ENCODE measurements at places on chromosomes 12 and 14.

DNA sequence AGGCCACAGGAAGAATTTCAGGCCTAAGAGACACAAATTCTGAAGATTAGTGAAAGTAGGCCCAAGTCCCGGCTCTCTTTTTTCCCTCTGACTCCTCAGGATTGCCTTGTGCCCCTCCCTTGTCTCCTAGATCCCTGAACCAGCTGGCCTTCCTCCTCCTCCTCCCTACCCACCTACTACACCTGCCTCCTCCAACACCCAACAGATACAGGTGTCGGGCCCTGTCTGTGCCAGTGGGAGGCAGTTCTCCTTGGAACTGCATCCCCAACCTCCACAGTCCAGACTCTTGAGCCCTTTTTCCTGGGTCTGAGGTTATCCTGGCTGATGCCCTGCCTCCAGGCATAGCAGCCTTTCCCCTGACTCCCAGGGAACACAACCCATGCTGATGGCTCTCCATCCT lies 1.8 kb downstream of the PPP1R1A start:
- no peak for DNase-seq

DNA sequence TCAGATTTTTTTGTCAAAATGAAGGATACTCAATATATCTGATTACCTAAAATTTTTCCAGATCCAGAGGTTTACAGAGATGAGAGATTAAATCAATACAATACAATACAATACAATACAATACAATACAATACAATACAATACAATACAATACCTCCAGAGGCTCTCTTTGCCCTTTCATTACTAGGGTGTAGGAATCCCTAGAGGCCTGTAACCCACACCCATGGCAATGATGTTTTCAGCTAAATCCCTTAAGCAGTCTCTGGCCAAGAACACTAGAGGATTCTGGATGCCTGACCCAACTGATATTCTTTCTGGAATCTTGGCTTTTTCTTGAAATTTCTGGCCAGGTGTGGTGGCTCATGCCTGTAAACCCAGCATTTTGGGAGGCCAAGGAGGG lies 23.7 kb upstream of the AEBP2 start:
- no peak for DNase-seq

DNA sequence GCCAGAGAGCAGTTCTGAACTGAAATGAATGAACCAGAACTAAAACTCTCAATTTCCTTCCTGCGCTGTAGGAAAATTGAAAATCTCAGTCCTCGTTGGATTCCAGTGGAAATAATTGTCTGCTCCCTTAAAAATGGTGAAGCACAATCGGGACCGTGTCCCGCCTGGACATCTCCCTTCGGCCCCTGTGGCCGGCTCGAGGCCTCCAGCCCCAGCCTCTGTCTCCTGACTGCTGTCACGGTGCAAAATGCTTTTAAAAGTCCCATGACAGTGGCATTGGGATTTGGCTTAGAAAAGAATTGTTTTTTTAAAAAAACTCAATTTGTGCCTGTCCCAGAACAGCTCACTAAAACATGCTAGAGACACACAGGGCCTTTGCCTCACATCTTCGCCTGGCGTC lies 142.5 kb downstream of the ZNF664 start:
- DNase-seq: no peak

GRCh38 chr12:27177706-27178105 lies 66.4 kb upstream of the STK38L start:
- no peak for DNase-seq

GRCh38 chr12:88428350-88428749 lies 151.9 kb downstream of the KITLG start:
- DNase-seq: no peak

DNA sequence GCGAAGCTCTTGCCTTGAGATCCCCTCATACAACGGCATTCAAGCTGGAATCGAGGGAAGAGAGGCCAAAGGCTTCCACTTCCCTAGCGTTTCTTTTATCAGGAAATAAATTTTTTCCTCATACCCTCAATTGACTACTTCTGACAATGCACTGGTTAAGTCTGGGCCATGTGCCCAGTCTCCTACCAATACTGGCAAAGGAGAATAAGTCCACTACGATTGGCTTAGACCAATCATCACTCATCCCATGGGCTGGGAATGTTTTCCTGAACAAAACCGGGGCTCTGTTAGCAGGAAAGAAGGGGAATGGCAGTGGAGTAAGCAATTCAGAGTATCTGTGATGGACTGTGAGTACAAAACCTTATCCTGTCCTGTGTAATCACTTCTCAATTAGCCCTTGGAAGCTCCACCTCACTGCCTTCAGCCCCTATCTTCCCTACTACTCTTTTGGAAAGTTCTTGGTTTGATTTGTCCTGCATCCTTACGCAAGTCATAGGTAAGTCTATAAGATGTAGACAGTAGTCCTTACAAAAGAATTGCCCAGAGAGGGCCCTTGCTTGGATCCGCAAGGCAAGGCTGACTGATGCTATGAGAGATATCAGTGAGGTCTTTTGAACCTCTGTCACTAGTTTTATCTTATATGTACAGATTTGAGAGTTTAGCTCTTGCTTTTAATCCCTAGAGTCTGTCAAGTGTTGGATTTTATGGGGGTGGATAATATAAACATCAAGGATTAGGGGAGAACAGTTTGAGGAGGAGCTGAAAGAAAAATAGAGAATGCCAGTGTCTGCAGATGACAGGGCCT lies 36.3 kb upstream of the CDK17 start:
- DNase-seq: no peak

- DNase-seq: no peak
Measured at GRCh38 chr12:31834150-31834549, 105.3 kb upstream of the AMN1 start.

DNA sequence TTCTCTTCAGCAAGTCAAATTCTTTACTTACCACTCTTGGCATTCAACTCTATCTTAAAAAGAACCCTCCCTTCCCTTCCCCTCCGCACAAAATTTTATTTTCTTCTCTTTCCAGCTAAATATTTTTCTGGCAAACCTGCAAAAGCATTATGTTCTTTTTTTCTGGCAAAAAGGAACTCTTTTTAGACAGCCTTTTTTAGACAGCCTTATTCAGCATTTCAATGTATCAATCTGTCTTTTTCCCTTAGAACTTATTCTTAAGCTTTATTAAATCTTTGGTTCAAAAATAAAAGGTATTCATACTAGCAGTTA lies 50.5 kb downstream of the SPTLC2 start:
- no peak for DNase-seq

DNA sequence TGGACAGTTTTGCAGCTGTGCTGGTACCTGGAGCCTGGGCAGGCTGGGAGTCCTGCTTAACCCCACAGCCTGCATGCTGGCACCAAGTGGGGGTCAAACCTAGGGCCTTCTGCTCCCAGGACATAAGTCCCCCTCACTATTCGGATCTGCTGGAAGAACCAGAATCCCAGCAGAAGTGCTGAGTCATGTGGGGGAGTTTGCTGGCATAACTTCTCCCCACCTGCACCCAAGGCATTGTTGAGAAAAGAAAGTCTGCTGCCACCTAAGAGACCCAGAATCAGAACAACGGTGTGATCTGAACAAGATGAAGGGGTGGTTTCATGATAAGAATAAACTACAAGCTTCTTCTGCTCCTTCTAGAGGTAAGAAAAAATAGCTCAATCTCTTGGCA lies 102.7 kb downstream of the RBM19 start:
- DNase-seq: no peak

- DNase-seq: no peak
Measured at GRCh38 chr12:128019996-128020544, 246.9 kb upstream of the TMEM132C start.

DNA sequence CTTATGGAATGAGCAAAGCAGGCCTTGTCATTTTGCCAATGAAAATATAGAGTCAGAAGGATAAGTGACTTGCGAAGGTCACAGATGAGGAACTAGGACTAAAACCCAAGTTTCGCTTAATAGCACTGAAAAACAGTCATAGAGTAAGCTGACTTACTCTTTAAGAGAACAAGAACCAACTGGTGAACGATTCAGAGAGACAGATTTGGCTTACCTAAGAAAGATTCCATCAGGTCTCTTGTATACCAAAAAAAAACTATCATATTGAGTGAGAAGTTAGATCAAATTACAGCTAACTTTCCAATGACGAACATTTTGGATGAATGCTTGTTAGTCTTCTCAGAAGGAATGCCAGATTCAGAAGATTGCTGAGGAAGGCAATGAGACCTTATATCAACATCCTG lies 74.2 kb downstream of the ZFC3H1 start:
- DNase-seq: no peak

- DNase-seq: no peak
Measured at GRCh38 chr14:51614707-51615106, 37.0 kb upstream of the FRMD6 start.

- no peak for DNase-seq
Measured at GRCh38 chr12:22287776-22288621, 46.5 kb downstream of the ST8SIA1 start.

- no peak for DNase-seq
Measured at GRCh38 chr14:102008891-102009290, 44.5 kb downstream of the DYNC1H1 start.

DNA sequence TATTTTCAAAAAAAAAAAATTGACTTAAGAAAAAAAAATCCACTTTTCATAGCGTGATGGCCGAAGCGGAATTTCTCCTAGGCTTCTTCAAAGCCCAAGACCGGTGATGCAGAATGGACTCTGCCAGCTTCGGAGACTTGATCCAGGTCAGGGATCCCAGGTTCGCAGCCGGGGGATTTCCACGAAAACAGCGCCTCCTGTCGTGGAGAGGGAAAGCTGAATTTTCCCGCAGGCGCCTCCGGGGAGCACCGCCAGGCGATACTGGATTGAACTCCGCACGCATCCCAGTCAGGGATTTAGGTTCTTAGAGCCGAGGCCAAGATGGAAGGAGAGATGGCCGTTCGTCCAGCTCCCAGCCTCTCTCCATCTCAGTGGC lies 2.1 kb downstream of the TTC6 start:
- no peak for DNase-seq

GRCh38 chr14:56494167-56494566 lies 85.4 kb upstream of the TMEM260 start:
- DNase-seq: no peak

DNA sequence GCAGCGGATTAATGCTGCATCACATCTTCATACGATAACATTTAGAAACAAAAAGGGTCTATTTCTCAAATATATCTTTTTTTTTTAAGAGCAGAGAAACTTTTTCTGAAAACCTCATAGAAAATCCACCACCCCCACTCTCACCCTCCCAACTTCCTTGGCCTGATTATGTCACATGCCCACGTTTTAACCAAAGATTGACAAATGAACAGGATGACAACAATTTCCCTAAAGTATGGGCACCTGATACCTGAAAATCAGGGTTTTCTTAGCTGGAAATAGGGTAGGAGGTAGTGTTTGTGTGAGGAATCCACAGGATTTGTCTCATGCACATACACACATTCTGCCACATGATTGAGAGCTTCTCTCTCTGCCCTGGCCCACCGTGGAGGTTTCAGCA lies 74.7 kb upstream of the MDM1 start:
- DNase-seq: no peak

GRCh38 chr12:26786865-26787514 lies 46.0 kb downstream of the ITPR2 start:
- DNase-seq: no peak

- DNase-seq: no peak
Measured at GRCh38 chr12:101038289-101038871, 171.7 kb downstream of the SLC5A8 start.

GRCh38 chr12:123410041-123410412 lies 26.1 kb downstream of the KMT5A start:
- DNase-seq: no peak
